A172 (cell line): ENCODE measurements at places on chromosomes 11 and 22. TPM values are rescaled to one million over a fixed set of nuclear protein-coding genes. Genes with fewer than 3 reads are reported as not detected.

The PKNOX2 gene
- total RNA-seq: 0.12 TPM in 1 of 2 replicates, not detected in the other

The CSRP3 gene
- not detected in 2 replicates for total RNA-seq

The PLAAT5 gene
- total RNA-seq: not detected in 2 replicates

The OR52J3 gene
- total RNA-seq: not detected in 2 replicates

- DNase-seq: no peak
Measured at GRCh38 chr22:36611241-36611976, 82.4 kb upstream of the EIF3D start.

DNA sequence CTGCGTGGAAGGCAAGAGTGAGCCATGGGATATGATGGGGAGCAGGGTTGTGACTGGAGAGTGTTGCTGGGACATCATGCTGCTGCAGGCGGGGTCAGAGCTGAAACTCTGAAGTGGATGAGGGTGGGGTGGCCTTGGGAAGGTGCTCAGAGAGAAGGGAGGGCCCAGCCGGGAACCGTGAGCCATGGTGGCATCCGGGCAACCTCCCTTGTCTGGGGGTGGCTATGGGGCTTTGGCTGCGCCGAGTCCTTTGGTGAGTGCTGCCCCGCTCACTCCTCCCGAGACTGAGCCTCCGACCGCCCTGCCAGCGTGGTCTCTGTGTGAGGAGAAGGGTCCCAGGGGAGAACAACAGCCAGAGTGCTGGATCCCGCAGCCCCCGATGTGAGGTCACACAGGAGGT, 632.0 kb downstream of the BRD1 start:
- no peak for DNase-seq

DNA sequence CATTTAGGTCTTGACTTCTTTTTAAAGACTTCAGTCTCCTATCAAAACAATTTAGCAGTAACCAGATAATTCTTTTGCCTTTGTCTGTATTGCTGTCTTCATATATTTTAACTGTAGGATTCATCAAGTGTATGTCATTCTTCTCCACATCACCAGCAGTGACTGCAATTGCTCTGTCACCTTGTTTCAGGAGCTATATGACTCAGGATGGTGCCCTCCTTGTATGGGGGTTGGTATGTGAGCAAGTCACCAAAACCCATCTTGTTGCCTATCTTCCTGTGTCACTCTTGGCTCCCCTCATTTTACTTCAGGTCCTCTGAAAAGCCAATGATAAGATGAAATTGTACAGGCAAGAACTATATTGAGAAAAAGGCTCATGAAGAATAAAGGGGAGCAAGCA, 256.9 kb upstream of the LUZP2 start:
- no peak for DNase-seq

GRCh38 chr22:44623771-44624510, 78.1 kb upstream of the PRR5 start:
- no peak for DNase-seq

- DNase-seq: no peak
Measured at GRCh38 chr11:47714554-47715081, 551 bp downstream of the AGBL2 start.

GRCh38 chr11:123174196-123175183, 20.6 kb downstream of the CLMP start:
- peak; percentile 53 for DNase-seq

DNA sequence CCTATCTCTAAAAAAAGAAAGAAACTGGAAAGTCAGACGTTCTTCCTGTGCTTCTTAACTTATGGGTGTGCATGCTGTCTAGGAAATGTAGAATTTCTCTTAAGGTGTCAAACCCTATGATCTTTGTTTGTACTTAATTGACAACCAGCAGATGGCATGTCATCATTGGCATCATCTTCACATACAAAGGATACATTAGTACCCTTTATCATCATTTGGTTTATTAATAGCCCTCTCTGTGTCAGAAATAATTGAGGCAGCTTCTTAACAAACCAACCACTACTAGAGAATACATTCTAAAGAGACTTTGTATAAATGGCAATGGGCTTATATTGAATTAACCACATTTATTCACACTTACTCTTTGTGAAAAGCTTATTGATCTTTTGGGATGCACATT, 13.9 kb downstream of the SRPRA start:
- no peak for DNase-seq

- no peak for DNase-seq
Measured at GRCh38 chr22:20237480-20238440, 30.4 kb downstream of the RTN4R start.

DNA sequence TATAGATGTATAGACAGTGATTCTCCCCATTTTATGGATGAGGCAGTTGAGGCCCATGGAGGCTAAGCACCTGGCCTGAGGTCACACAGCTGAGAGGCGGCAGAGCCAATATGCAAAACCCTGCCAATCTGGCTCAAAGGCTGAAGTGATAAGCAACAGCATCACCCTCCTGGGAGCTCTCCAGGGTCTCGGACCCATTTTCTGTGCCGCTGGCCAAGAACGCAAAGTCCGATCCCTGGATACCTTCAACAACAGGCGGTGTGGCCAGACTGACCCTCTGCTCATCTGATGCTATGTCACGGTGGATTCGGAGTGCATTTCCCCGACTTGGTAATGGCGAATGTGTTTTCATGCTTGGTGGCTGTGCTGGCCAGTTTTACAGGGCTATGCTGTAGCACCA, 595.0 kb downstream of the TBC1D22A start:
- DNase-seq: no peak

- no peak for DNase-seq
Measured at GRCh38 chr11:62413060-62413696, 5.7 kb upstream of the SCGB1A1 start.

DNA sequence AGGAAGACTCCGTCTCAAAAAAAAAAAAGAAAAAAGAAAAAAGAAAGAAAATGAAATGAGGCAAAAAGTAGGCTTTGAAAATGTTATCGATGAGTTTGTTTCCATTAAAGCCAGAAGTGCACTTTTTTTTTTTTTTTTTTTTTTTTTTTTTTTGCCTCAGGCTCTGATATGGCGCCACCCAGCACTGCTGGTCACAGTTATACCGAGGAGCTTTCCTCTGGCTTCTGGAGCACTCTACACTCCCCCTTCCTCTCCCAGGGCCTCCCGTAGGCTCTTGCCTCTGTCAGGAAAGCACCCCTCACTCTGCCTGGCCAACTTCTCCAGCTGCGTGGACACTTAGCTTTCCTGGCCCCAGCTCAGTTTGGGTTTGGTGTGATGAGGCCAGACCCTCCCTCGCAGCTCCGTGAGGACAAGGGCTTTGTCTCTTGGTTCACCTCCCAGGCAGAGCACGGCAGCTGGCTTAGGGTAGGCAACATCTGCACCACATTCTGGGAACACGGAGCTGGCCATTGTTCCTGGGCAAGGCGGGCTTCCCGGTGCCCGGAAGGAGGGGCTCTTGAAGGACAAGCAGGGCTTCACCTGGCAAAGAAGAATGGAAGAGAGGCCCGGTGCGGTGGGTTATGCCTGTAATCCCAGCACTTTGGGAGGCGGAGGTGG, 16.9 kb downstream of the FADS2 start:
- DNase-seq: no peak
